ENCODE measurements at places on chromosomes 2 and 18. TPM values are rescaled to one million over a fixed set of nuclear protein-coding genes. Genes with fewer than 3 reads are reported as not detected.

DNA sequence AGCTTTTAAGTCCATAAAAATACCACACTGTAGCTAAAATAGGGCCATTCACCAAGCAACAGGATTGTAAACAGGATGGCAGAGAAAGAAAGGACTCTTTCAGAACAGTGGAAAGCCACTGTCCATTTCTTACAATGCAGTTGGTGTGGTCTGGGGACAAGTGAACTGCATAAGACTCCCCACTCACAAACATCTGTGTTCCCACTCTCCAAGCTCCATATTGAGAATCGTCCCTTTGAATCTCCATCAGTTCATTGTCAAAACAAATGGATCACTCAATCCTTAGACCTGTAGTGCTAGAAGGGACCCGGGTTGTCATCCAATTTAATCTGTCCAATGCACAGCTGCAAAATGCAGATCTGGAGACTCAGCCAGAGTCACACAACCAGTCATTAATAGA is 347.4 kb upstream of the KLHL29 start:
- no peak for DNase-seq

- DNase-seq, result peak; percentile 10
These were observed 121.5 kb upstream of the LTBP1 start for GRCh38 chr2:32825291-32825712.

DNA sequence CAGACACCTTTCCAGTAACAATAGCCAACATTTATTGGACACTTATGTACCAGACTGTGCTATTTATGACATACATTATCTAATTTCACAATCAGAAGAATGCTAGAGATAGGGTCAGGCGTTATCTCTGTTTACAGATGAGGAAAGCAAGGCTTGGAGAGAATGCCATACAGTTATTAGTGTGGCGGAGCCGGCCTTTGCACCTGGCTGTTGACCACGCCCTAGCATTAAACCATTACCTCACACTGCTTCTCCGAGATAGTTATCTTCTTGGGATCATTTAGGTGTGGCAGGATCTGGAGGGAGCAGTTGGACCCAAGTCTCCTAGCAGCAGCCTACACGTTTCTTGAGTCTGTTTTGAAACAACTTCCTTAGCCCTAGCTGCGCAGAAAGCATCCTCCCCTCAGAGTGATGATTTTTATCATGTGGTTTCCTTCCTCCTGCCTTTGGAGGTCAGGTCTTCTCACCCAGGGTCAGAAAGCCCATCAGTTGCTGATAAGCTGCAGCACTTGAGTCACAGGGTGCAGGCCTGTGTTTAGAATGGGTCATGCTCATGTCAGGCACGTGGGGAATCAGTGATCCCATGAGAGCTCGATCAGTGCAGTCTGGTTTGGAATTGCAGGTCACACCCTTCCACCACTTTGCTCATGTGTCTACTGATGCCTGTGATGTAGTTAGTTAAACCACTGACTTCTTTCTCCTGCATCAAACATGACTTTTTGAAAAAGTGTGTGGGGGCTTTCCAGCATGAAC is 118.2 kb downstream of the SPTBN1 start:
- no peak for DNase-seq

DNA sequence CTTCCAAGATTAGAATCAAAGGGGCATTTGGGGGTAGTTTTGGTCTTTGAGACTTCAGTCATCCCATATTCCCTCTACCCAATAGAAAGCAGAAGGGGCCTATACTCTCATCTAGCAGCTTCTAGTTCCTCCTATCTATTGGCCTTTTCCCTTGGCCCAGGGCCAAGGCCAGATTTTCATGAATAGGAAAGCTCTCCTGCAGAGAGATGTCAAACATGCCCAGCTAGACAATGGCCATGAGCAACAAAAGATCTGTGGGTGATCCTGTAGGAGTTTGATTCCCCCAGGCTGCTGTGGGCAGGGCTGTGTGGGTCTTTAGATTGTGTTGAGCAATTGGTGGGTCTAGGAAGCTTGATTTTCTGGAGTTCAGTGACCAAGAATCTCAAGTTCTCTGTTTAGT is 2.9 kb upstream of the ADCYAP1 start:
- no peak for DNase-seq

- no peak for DNase-seq
These were observed 234.3 kb upstream of the HS6ST1 start for GRCh38 chr2:128552806-128553551.

- DNase-seq, result no peak
These were observed 133.8 kb upstream of the CTDP1 start for GRCh38 chr18:79545736-79546171.

DNA sequence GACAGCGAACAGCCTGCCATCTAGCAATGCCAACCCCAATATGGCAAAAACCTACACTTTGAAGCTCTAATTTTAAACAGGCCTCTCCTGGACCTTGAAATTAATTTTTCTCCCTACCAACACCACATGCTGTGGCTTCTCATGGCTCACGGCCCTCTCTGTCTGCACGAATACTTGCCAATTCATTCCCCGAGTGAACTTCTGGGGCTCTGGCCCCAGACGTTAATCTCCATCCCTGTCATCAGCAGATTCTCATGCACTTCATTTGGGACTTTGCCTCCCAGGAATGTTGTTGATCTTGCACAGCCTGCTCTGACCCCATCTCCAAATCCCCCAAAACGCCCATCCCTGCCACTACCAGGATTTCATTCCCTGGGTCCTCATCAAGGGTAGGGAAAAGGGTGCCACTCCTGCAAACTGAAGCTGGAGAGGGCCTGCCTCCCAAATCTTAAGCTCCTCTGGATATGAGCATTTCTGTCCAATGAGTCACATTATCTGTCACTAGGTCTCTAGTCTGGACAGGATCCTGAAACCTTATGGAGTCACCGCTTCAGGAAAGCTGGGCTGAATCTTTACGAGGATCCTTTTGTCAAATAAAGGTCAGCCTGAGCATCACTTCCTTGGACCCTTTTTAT is 10.4 kb downstream of the FIGLA start:
- no peak for DNase-seq

Gene POTEC
- total RNA-seq, result not detected

Gene FOXD4L1
- not detected for total RNA-seq

Gene FAP
- total RNA-seq, result not detected

Gene SERPINB3
- total RNA-seq, result not detected

Gene CD8A
- not detected for total RNA-seq

Gene GRB14
- 5.8 TPM for total RNA-seq
